Stimulated activated CD8-positive, alpha-beta memory T cell treated with anti-CD3 and anti-CD28 coated beads, Interleukin-12 subunit alpha, Interleukin-12 subunit beta, amount 100 ng/mL, for 1 hour (primary cell): ENCODE measurements at places on chromosomes 4 and X.

GRCh38 chrX:73817393-73818199 is 254.6 kb downstream of the CHIC1 start:
- no peak for DNase-seq

GRCh38 chr4:113440371-113440770 is 321.2 kb downstream of the CAMK2D start:
- no peak for DNase-seq

DNA sequence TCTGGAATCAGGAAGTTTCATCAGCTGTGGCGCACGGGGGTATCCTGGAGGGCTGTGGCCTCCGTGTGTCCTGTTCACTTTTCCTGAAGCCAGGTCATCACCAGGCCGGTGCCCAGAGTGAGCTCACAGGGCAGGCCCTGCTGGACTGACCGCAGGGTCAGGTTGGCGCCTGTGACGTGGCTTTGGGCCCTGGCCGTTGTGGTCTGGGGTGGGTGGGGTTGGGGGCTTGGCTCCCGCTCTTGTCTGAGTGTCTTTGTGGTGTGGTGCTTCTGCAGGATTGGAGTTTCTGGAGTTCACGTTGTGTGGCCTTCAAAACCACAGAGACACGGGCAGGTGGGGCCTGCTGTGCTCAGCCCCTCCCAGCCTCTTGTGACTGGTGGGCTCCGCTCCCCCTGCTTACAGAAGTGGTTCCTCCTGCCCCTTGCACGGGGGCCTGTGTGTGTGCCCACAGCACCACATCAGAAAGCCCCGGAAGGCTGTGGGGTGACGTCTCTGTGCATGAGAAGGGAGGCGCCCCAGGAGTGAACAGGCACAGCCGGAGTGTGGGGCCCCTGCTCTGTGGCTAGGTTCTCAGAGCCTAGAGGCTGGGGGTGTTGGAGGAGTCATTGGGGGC is 9.5 kb downstream of the RGS12 start:
- peak; percentile 57 for DNase-seq

DNA sequence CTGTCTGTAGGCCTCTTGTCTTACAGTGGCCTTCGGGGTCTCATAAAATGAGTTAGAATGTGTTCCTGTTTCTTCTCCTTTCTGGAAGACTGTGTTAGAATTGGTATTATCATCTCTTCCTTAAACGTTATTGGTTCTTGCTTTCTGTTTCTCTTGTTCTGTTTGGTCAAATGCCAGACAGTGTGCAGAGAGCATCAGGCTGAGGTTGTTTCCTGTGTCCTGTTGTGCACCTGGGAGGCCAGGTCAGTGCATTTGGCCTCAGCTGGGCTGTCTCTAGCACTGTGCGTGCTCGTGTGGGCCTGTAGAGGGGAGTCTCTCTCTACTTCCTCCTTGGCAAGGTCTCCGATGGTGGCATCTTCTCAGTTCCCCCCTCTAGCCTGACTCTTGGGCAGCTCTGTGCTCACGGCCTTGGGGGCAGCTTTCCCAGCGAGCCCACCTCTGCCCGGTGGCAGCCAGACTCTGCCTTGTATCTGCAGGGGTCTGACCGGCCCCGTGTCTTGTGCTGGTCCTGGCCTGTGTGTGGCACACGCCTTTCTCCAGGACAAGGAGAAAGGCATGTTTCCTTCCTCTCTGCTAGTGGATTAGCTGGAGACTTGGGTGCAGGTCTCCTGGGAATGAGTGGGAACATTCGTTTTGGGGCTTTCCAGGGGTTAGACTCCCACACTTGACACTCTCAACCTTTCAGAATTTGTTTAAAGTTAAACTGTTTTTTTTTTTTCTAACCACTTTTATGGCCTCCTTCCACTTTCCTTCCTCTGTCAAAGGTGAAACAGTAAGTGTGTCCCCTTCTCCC is 62.3 kb downstream of the FAM193A start:
- DNase-seq, result no peak

- DNase-seq, result no peak
Observed at GRCh38 chr4:24112466-24112865, 222.6 kb upstream of the PPARGC1A start.

GRCh38 chrX:6961286-6962005 is 186.1 kb upstream of the STS start:
- no peak for DNase-seq

- DNase-seq, result no peak
Observed at GRCh38 chr4:111639120-111639690, 506.0 kb upstream of the FAM241A start.

DNA sequence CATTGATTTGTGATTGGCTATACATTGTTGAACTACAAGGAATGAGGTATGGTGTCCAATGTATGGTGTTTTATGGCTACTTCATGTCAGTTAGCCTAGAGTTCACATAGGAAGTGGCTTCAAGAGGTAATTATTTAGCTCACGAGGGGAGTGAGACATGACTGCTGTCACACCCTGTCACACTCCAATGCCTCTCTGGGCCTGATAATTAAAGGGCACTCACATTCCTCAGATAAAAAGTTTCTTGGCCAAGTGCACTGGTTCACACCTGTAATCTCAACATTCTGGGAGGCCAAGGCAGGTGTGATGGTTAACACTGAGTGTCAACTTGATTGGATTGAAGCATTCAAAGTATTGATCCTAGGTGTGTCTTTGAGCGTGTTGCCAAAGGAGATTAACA is 65.0 kb upstream of the DDX60 start:
- DNase-seq, result no peak

DNA sequence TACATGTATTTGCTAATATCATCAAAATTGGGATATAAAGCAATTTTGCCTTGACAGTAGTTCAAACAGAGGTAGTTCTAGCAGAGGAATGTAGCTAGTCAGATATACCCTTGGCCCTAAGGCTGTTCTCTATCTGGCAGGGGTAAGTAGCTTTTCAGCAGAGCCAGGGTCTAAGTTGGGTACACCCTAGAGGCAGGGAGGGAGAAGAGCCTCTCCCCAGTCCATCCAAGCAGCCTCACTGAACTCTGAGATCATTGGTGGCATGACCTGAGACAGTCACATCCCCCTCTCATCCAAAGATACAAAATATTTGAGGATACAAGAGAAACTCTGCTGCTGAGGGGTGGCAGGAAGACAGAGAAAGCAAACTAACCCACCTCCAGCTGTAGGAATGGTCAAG is 343.7 kb downstream of the DHX15 start:
- no peak for DNase-seq

- DNase-seq, result no peak
Observed at GRCh38 chr4:72975488-72975784, 94.1 kb downstream of the COX18 start.
